ENCODE measurements at places on chromosomes 4 and X.

DNA sequence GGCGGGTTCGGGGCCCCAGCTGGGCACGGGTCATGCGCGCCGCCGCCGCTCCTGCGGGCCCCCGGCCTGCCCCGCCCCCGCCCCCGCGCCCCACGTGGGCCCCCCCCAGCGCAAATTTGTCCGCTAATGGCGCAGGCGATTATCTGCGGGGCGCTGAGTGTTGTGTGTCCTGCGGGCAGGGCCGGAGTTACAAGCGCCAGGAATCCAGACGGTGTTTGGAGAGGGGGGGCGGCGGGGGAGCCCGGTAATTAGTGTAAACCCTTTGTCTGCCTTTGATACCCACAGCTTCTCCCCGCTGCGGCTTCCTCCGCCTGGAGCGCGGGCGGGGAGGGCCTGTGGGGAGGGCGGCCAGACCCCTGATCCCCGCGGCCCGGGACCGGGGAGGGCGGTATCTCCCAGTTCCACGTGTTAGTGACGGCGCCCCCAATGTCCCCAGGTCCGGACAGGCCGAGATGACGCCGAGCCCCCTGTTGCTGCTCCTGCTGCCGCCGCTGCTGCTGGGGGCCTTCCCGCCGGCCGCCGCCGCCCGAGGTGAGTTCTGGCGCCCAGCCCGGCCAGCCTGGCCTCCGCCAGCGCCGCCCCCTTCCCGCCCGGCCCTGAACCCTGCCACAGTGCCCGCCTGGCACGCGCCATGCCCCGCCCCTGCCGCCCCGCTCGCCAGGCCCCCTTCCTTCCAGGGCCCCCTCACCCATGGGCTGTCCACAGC is 761 bp downstream of the FGFRL1 start:
- peak; percentile 23 for DNase-seq

GRCh38 chrX:79412972-79413371 is 45.8 kb upstream of the ITM2A start:
- DNase-seq, result no peak

- DNase-seq, result no peak
Measured at GRCh38 chrX:20547611-20548051, 280.9 kb upstream of the RPS6KA3 start.

DNA sequence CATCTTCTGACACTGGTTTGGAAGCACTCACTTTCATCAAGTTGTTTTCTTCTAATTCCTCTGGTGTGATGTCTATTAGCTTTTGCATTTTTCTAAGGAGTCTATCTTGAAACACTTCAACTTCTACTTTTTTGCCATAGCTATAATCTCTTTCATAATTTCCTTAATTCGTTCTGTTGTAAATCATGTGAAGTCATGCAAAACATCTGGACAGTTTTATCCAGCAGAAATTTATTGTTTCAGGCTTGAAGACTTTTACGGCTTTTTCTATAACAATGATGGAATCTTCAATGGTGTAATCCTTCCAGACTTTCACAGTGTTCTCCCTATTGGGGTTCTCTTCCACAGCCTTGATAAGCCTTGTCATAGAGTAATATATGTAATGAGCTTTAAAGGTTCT is 74.9 kb upstream of the PABPC4L start:
- DNase-seq, result no peak

- peak; percentile 71 for DNase-seq
Measured at GRCh38 chr4:7103031-7103606, 35.3 kb upstream of the GRPEL1 start.

GRCh38 chrX:38437093-38437492 is 84.7 kb downstream of the OTC start:
- no peak for DNase-seq

DNA sequence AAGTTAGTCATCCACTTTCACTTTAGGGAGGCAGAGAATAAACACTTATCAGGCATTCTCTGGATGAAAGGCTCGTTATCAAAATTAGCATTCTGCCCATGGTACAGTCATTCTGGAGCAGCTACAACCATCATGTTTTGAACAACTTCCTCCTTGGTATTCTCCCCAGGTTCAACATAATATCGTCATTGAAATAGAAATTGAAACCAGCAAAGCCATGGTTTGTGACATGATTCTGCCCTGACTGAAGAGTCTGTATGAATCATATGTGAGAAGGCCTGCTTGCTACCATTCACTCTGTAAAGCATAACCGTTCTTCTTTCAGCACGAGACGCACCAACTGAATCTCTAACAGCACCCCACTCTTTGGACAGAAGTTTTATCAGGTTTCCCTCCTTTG is 127.5 kb upstream of the RADX start:
- no peak for DNase-seq

- DNase-seq, result no peak
Measured at GRCh38 chrX:39822133-39822748, 275.5 kb downstream of the BCOR start.

DNA sequence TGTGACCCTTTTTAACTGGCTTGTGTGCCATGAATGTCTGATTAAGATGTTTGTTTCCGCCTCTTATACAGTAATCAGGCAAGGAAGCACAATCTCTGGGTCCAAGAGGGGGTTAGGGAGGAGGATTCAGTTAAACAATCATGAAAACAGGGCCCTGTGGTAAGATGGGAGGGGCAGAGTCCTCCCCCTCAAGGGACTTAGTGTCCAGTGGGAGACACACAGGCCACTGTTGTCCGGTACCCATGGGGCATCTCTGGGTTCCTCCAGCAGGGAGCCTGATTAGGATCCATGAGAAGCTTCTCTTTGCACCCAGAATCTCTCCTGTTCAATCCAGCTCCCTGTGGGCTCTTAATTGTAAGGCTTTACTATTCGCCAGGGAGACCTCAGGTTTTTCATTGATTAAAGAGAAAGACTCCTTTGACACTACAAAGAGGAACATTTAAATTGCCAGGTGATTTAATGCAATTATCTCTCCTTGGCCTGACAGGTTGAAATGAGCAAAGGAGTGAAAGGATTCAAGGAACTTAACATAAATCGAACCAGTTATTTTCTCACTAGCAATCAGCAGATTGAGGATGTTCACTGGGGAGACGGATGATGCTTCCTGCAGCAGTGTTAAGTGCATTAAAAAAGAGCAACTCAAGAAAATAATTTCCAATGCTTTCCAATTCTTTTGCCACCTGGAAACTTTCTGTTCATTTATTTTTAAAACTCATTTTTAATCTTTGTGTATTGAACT is 225.4 kb downstream of the PTTG2 start:
- DNase-seq, result no peak

GRCh38 chr4:63620271-63620670 is 789.0 kb downstream of the TECRL start:
- DNase-seq, result no peak

DNA sequence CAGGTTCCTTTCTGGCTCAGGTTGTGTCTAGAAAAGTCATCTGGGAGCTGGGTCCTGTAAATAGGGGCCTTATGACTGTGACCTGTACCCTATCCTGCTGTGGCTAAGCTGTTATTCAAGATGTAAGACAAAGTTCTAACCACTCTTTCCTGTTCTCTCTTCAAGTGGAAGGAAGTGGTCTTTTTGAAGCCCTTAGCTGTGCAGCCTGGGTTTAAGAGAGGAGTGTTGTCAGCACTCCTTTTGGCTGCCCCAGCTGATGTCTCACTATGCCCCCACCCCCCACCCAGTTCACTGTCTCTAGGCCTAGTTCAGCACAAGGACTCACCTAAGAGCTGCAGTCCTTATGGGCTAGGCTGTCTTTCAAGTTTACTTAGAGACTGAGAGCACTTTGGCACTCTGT is 1069.5 kb downstream of the FAM133A start:
- DNase-seq, result no peak

- DNase-seq, result no peak
Measured at GRCh38 chrX:24902806-24903205, 113.0 kb downstream of the ARX start.

GRCh38 chr4:104093247-104093646 is 373.5 kb upstream of the TACR3 start:
- DNase-seq, result no peak

DNA sequence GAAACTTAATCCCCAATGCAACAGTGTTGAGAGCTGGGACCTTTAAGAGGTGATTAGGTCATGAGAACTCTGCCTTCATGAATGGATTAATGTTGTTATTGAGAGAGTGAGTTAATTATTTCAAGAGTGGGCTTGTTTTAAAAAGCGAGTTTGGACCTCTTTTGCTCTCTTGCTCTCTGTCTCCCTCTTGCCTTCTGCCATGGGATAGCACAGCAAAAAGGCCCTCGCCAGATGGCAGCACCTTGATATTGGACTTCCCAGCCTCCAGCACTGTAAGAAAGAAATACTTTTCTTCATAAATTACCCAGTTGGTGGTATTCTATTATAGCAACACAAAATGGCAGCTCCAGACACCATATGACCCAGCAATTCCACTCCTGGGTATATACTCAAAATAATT is 7.0 kb upstream of the ATP6AP2 start:
- DNase-seq, result no peak

- DNase-seq, result no peak
Measured at GRCh38 chr4:108359986-108360681, 191.4 kb upstream of the LEF1 start.

DNA sequence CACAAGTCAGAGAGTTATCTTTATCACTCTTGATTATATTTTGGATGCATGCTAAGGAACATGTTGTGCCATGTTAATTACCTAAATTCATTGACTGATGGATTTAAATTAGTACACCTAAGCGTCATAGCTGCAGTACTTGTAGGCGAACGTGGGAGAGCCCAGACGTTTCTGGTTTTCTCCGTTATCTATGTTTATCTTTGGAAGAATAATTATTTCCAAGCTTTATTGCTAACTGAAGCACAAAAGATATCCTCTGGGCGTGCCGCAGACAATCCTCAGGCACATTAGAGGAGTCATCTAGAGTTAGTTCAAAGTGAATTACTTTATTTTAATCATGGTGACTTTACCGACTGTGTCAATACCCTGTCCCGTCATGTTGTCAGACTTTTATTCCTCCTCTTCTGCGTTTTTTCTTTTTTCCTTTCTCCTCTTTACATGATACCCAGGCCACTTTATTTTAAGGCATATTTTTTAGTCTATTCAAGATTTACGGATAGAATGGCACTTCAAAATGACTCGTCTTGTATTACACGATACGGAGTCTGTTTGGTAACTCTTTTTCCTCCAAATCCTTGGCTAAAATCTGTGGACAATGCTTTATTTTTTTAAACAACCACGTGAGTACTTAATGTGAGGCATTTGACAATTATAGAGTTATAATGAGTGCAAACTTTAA is 632.0 kb upstream of the TENM3 start:
- no peak for DNase-seq

DNA sequence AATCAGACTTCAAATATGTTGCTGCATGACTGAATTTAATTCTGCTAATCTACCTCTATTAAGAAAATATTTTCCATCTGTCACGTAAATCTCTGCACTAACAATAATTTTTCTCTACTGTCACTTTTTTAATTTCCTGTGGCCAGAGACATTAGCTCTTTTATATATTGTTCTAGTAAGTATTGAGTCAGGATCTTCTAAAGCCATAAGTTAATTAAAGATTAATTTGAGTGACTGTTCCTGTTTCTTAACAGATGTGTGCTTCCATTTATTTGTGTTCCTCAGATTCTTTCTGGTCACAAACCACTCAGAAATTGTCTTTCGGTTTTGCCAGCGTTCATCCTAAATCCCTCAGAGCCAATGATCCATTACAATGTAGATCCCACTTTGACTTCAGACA is 2.4 kb upstream of the SMR3B start:
- DNase-seq, result no peak

DNA sequence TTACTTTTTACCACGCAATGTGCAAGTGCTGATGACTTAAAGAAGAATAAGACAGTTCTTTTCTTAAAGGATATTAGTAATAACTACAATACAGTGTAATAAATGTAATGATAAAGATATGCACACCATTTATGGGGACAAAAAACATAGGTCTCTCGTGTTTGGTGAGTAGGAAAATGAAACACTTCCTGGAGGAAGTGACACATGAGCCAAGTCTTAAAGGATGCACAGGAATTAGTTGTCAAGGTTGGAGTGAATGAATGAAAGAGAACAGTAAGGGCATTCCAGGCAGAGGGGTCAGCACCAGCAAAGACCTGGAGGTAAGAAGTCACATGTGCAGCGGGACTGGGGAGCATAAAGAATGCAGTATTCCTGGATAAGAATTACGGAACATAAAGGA is 112.7 kb downstream of the SH3RF1 start:
- DNase-seq, result no peak

GRCh38 chr4:60500810-60501209 is 699.3 kb upstream of the ADGRL3 start:
- no peak for DNase-seq

DNA sequence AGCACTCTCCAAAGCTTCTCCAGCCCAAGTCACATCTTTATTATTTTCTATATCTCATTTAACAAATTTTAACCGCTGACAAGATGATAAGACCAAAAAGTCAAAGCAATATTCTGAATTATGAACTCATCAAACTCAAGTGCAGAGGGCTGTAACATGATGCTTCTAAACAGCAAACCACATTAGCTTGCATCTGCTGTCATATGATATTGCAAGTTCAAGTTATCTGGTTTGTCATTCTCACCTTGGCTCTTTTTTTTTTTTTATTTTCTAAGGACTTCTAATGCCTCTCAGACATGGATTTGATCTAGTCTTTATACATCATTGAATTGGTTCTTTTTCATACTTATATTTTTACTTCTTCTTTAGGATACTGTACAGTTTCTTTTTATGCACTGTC is 93.4 kb downstream of the SLC10A7 start:
- no peak for DNase-seq

GRCh38 chr4:2255501-2256155 is 6.3 kb downstream of the MXD4 start:
- DNase-seq, result no peak

GRCh38 chrX:134868771-134869495 is 121.9 kb upstream of the SMIM10 start:
- DNase-seq, result no peak

DNA sequence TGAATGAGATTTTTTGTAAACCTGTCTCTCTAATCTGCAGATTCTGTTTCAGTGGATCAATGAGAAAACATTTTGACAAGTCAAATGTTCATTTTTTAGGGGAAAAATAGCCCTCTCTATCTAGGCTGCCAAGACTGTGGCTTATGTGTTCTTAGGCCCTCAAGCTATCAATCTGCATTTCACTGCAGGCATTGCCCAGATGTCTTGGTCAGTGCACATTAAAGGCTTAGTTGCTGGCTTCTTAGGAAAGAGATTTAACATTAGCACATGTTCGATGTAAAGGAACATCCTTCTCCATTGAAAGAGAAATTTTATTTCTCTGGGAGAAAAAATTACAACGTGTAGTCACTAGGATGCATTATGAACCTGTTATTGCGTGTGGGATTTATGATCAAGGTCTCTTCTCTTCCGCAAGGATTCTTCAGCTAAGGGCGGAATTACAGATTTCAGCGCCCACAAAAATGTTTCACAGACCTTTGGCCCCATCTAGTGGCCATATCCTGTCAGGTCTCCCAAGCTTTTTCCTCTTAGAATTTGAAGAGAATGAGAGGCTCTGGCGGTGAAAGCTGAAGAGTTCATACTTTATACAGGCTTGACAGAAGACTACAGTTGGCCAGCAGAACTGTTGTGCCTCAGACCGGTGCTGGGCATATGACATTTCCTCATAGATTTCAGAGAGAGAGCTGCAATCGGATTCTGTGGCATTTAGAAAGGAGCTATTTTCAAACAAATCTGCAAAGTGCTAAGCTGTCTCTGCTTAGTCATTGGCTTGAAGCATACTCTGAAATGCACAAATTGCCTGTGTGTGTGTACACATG is 144.6 kb upstream of the NOCT start:
- DNase-seq, result peak; percentile 5
